ENCODE measurements at places on chromosomes 3 and 15.

GRCh38 chr3:182375916-182376315 lies 417.4 kb upstream of the ATP11B start:
- DNase-seq, result no peak

DNA sequence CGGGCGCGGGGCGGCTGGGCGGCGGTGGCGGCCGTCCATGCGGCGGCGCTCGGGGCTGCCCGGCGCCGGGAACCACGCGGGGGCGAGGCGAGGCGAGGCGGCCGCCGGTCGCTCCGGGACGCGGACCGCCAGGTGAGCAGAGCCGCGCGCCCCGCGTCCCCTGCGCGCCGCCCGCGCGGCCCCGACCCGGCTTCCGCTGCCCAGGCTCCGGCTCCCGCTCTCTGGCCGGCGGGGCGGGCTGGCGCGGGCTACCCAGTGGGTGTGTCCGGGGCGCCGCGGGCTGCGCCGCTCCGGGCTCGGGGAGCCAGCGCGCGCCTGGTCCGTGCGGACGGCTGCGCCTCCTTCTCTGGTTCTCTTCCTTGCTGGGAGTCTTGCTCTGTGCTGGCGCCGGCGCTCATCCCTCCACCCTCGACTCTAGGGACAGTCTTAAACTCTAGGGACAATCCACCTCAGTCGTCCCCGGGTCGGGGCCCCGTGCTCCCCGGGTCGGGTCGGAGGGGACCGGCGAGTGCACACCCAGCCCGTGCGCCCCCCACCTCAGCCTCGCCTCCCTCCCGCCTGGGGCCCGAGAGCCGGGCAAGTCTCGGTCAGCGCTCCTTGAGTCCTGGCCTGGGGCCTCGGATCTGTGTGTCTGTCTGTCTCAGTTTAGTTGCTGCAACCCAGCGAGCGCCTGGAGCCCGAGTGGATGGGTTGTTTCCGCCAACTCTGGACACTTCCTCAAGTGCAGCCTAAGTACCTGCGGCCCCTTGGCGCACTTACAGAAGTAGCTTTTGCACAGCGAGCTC lies 488 bp downstream of the THSD4 start:
- no peak for DNase-seq

- no peak for DNase-seq
Measured at GRCh38 chr15:58043192-58043903, 22.2 kb downstream of the ALDH1A2 start.

DNA sequence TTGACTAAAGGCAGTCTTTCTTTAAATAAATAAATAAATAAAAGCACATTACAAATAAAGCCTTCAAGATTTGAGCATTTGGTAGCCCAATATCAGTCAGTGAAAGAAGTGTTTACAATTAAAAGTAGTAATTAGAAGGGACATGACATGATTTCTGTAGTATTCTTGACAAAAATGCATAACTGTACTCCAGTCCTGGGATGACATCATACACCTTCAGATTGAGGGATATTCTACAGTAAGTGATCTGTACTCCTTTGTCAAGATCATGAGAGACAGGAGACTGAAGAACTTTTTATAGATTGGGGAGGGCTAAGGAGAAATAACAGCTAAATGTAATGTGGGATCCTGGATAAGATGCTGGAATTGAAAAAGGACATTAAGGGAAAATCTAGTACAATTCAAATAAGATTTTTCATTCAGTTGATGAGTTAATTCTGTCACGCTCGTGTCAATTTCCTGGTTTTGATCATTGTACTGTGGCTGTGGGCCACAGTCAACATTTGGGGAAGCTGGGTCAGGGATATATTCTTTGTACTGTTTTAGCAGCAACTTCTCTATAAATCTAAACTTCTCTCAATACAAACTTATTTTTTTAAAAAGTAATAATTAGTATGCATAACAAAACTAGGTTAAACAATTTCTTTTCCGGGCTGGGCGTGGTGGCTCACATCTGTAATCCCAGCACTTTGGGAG lies 314.8 kb downstream of the PTPRG start:
- DNase-seq, result no peak

- no peak for DNase-seq
Measured at GRCh38 chr3:36433511-36433910, 53.2 kb downstream of the STAC start.

DNA sequence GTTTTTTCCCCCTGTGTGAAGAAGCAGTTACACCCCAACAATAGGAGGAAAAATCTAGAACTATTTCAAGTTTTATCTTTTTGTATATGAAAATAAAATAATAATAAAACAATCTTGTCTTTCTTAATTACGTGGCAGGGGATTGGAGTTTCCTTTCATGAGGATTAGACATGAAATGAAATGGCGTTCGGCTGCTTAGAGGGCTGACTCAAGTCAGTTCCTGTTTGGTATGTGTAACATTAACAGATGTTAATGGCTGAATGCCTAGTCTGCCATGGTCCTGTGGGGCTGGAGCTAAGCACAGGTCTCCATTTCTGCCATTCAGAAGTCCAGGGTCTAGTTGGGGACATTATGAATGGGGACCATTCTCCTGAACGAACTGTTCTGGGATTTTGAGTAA lies 3.1 kb upstream of the EXOG start:
- DNase-seq, result no peak

All from retinal pigment epithelial cell (primary cell).